ENCODE measurements at places on chromosomes 13 and 19. TPM values are rescaled to one million over a fixed set of nuclear protein-coding genes. Genes with fewer than 3 reads are reported as not detected.

DNA sequence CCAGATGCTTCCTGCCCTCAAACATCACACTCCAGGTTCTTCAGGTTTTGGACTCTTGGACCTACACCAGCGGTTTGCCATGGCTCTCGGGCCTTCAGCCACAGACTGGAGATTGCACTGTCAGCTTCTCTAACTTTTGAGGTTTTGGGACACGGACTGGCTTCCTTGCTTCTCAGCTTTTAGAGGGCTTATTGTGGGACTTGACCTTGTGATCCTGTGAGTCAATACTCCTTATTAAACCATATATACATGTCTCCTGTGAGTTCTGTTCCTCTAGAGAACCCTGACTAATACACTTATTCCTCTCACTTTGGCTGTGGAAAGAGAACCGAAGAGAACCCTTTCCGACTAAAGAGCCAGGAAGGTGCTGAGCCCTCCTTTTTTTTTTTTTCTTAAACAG lies 53.6 kb downstream of the LMO7 start:
- no peak for DNase-seq
- H3K27ac ChIP-seq = no peak overlapping the region
- no peak overlapping the region for H3K4me3 ChIP-seq

DNA sequence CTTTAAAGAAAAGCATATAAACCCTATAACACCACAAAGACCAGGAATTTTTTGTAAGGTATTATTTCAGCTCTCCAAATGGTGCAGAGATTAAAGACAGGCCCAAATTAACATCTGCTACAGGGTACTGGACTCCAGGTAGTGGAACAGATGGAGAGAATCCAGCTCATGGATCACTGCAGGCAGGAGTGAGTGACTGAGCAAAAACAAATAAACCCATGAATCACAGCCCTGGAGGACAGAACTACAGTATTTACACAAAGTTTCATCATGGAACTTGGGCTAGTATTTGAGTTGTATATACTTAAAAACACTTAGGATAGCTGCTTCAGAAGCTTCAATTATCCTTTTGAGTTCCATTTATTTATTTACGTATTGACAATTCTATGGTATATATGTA lies 132.8 kb upstream of the SPRY2 start:
- H3K27me3 ChIP-seq = no peaks in the 10 kb centered on the region
- no peak overlapping the region for H3K27ac ChIP-seq
- DNase-seq = no peak
- no peaks in the 10 kb centered on the region for H3K36me3 ChIP-seq

- no peak overlapping the region for H3K27ac ChIP-seq
- no peaks in the 10 kb centered on the region for H3K4me1 ChIP-seq
- H3K36me3 ChIP-seq = peaks cover 4% of the 10 kb centered on the region
- no peak for DNase-seq
- H3K4me3 ChIP-seq = no peak overlapping the region
Observed at GRCh38 chr19:48928164-48929025, 5.1 kb upstream of the DHDH start.

Gene CLN5
- total RNA-seq = 21.4 TPM

DNA sequence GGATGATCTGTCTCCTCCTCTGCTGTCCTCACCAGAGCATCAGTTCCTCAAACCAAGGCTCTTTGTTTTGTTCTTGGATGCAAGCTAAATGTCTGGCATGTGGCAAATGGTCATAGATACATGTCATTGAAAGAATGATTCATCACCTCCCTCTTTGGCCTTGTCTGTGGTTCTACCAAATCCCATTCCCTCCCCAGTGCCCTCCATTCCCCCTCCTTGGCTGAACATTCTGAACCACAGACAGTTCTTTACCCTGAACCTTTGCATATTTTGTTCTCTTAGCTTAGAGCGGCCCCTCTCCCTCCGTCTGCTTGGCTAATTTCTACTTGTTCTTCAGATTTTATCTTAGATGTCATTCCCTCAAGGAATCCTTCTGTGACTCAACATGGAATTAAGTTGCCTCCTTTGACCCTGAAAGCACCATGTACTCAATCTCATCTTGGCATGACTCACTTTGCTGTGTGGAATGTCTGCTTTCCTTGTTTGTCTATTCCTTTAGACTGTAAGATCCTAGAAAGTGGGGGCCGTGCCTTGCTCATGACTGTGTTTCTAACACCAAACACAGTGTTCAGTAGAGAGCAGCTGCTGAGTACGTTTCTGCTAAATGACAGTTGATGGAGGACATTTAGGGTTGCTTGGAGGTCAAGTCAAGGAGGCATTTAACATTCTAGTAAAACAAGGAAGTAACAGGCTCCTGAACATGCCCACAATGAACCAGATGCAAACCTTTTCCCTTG lies 8.1 kb downstream of the ALOX5AP start:
- no peaks in the 10 kb centered on the region for H3K27me3 ChIP-seq
- H3K4me3 ChIP-seq = peak overlapping the region; percentile 10
- DNase-seq = peak; percentile 76

DNA sequence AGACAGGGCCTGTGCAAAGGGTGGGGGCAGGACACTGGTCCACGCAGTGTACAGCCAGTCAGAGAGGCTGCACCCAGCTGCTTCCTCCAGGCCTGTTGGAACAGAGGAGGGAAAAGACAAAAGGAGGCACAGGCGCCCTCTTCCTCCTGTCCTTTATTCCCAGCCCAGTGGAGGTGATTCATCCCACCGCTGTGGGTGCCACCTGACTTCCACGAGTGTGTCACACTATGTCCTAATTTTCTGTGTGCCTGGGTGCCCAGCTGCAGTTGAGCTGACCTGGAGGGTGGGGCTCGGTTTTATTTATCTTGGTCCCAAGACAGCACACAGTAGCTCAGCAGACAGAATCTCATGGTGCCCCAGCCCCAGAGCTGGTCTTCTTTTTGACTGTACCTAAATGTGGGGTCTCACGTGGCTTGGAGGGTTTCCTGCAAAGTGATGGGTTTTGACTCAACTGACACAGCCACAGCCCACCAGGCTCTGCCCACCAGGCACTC lies 9.0 kb downstream of the EPS15L1 start:
- DNase-seq = no peak
- no peaks in the 10 kb centered on the region for H3K27me3 ChIP-seq
- H3K4me1 ChIP-seq = peaks cover 8% of the 10 kb centered on the region
- H3K36me3 ChIP-seq = no peaks in the 10 kb centered on the region
- no peak overlapping the region for H3K4me3 ChIP-seq

Gene TEX26
- not detected for total RNA-seq

Gene C1QTNF9
- total RNA-seq = not detected

GRCh38 chr19:4749870-4750590 lies 26.4 kb upstream of the DPP9 start:
- H3K4me3 ChIP-seq = no peak overlapping the region
- no peaks in the 10 kb centered on the region for H3K4me1 ChIP-seq
- no peaks in the 10 kb centered on the region for H3K27me3 ChIP-seq
- no peaks in the 10 kb centered on the region for H3K36me3 ChIP-seq
- H3K27ac ChIP-seq = no peak overlapping the region

- peak within 1 kb of the TSS; percentile 17 for H3K4me3 ChIP-seq
- H3K27ac ChIP-seq = peak within 1 kb of the TSS; percentile 51
Observed at GRCh38 chr13:41019011-41019487, at the start of gene ELF1. Gene ELF1, minus strand, starts transcription at chr13:41019316. Its CDS starts 37,262 bp downstream, at chr13:40982054.

- H3K4me1 ChIP-seq = peaks cover 12% of the 10 kb centered on the region
- H3K36me3 ChIP-seq = no peaks in the 10 kb centered on the region
- no peak overlapping the region for H3K4me3 ChIP-seq
- DNase-seq = no peak
- no peaks in the 10 kb centered on the region for H3K27me3 ChIP-seq
Observed at GRCh38 chr13:99855526-99856420, 115.8 kb downstream of the ZIC5 start.

Gene ZNF329
- 6.8 TPM for total RNA-seq

GRCh38 chr19:8396563-8397203 lies 6.5 kb downstream of the RAB11B start:
- no peak for DNase-seq
- no peaks in the 10 kb centered on the region for H3K27me3 ChIP-seq
- H3K27ac ChIP-seq = no peak overlapping the region
- H3K4me1 ChIP-seq = peaks cover 56% of the 10 kb centered on the region
- peaks cover 9% of the 10 kb centered on the region for H3K36me3 ChIP-seq
- no peak overlapping the region for H3K4me3 ChIP-seq

- no peak overlapping the region for H3K4me3 ChIP-seq
- H3K27ac ChIP-seq = no peak overlapping the region
- no peaks in the 10 kb centered on the region for H3K36me3 ChIP-seq
- H3K27me3 ChIP-seq = no peaks in the 10 kb centered on the region
- DNase-seq = no peak
Observed at GRCh38 chr13:22726726-22727125, 454.1 kb upstream of the SGCG start.

Gene SCN1B
- 26.0 TPM for total RNA-seq

- H3K36me3 ChIP-seq = no peaks in the 10 kb centered on the region
- H3K27ac ChIP-seq = peak overlapping the region; percentile 98
- H3K4me3 ChIP-seq = peak overlapping the region; percentile 93
- DNase-seq = no peak
Observed at GRCh38 chr19:32407004-32407992, 1.7 kb downstream of the DPY19L3 start.

DNA sequence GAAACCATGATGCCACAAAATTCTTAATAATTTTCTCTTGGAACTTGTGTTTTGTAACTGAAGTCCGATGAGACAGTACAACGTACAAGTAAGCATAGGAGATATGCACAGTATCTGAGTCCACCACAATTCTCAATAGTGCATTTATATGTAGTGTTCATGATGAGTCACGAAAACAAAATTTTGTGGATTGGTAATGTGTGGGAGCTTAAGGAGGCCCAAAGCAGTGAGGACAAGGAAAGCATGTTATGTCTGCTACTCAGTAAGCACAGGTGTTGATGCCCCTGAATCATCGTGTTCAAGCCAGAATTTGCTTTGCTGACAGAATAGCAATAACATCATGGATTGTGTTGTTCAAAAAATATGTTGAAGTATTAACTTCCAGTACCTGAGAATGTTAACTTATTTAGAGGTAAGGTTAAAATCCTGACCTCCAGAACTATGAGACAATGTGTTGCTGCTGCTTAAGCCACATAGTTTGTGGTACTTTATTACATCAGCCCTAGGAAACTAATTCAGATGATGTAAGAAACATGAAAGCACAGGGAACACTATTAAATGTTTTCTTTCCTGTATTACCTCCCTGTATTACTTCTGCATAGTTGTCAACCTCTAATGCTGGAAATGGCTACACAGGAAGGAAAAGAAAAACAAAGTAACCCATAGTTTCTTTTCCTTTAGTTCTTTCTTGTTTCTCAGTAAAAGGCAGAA lies 201.3 kb downstream of the SLITRK6 start:
- H3K27ac ChIP-seq = no peak overlapping the region
- H3K4me3 ChIP-seq = no peak overlapping the region
- no peaks in the 10 kb centered on the region for H3K4me1 ChIP-seq

DNA sequence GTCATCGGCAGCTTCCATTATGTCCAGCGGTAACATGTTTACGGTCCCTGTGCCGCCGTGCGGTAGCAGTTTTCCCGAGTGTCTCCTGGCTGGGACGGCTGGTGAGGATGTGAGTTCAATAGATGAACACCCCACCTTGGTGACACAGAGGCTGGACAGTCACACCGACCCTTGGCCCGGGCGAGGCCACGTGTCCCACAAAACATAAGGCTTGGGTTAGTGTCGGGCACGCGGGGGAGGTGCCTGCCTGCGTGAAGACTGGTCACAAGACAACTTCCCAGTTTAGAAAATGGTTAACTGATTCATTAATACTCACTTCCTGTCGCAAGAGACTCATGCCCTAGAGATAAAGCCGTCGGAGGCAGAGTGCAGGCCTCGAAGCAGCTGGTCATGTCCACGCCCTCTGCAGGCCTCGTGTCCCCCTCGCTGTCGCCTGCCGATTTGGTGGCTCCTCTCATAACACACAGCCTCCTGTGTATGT lies 17.2 kb downstream of the RASA3 start:
- no peak overlapping the region for H3K4me3 ChIP-seq
- no peak for DNase-seq
- no peaks in the 10 kb centered on the region for H3K27me3 ChIP-seq
- H3K36me3 ChIP-seq = no peaks in the 10 kb centered on the region

GRCh38 chr13:50685956-50686355 lies 157.5 kb downstream of the DLEU7 start:
- no peaks in the 10 kb centered on the region for H3K36me3 ChIP-seq
- H3K27ac ChIP-seq = no peak overlapping the region
- peak overlapping the region; percentile 42 for H3K4me3 ChIP-seq
- no peak for DNase-seq

Gene ZNF729
- not detected for total RNA-seq

DNA sequence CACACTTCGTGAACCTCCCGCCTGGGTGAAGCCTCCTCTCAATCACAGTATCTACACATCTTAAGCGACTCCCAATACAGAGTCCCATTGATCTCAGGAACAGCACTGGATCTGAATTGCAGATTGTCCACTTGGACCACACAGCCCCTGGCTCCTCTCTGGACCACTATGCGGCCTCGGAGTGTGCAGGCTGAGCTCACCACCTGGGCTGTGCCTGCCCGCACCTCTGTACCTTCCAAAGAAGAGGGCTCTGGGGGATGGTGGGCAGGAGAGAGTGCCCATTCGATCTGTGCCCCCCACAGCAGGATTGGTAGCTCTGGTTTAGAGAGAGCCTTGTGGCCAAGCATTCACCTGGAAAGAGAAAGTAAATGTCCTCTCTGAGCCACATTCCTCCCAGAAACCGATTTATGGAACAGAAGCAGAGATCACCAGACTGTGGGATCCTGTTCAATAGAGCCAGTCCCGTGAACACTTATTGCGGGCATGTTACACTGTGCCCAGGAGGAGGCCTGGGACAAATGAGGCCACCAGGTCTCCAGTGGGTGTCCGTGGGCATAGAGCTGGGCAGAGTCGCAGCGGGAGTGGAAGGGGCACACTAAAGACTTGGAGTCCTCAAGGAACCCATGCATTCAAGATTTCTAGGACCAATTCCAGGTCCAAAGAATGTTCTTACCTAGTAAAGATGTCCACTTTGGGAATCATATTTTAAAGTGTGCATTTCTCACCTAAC lies 141.6 kb upstream of the SOX1 start:
- no peak for DNase-seq
- no peak overlapping the region for H3K4me3 ChIP-seq
- H3K27ac ChIP-seq = no peak overlapping the region
- H3K27me3 ChIP-seq = no peaks in the 10 kb centered on the region
- no peaks in the 10 kb centered on the region for H3K4me1 ChIP-seq

DNA sequence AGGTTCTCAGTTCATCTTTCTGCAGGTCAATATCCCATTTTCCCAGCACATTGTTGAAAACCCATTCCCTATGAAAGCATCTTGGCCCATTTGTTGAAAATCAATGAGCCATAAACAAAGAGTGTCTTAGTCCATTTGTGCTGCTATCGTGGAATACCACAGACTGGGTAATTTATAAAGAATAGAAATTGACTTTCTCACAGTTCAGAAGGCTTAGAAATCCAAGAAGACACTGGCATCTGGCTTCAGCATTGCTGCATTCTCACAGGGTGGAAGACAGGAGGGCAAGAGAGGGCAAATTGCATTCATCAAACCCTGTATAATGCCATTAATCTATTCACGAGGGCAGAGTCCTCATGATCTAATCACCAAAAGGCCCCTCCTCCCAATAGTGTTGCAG lies 34.1 kb downstream of the ZNF823 start:
- no peaks in the 10 kb centered on the region for H3K36me3 ChIP-seq
- H3K4me3 ChIP-seq = no peak overlapping the region
- no peaks in the 10 kb centered on the region for H3K27me3 ChIP-seq
- H3K4me1 ChIP-seq = no peaks in the 10 kb centered on the region
- H3K27ac ChIP-seq = no peak overlapping the region
- DNase-seq = no peak
